ENCODE measurements at places on chromosomes 2 and 18. TPM values are rescaled to one million over a fixed set of nuclear protein-coding genes. Genes with fewer than 3 reads are reported as not detected.

GRCh38 chr2:142591420-142591819 is 286.0 kb upstream of the KYNU start:
- DNase-seq, result no peak

DNA sequence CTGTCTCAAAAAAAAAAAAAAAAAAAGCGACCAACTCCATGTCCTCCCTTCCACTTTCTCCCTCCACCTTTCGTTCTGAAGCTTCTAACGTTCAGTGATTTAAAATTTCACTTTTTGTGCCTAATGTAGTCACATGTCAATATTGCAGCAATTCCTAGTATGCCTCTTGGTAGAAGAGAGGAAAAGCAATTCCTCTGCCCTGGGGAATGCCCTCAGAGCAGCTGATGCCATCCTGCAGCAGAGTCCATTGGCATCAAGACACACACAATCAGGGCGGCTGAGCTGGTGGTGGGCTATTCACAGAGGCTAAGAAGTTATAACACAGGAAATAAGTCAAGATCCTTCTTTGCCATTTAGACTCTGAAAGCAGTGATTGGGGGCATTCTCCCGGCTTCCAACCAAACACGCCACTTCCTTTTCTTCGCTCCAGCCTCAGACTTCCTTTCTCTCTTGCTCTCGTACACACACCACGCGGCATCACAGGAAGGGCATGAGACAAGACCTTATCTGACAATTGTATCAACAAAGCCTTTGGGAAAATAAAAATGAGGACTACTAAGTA is 71.9 kb downstream of the MOGAT1 start:
- peak; percentile 27 for DNase-seq

DNA sequence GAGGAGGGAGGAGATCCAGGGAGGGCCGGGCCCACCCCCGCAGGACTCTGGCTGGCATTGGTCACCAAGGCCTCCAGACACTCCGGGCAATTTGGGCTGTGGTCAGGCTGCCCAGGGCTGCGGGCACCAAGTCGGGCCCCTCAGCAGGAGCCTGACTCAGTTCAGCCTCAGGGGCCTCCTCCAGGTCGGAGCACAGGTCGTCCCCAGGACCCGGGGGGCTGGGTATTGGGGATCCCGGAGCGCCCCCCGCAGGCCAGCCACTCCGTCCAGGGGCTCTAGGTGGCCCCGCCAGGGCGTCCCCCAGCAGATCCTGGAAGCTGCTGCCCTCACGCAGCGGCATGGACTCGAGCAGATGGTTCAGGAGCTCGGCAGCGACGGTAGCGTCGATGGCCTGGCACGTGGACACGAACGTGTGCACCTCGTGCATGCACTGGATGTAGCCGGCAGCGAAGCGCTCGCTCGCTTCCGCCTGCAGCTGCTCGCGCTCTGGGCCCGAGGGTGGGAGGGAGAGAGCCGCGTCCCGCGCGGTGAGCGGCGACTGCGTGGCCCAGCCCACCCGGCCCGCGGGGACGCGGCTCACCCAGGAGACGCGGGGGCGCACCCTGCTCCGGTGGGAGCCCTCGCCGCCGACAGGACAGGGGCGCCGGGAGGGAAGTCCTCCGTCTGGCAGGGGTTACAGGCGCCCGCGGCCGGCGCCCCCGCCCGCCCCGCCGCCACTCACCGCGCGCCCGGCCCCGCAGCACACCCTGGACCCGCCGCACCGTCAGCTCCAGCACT is 884 bp downstream of the HES6 start:
- DNase-seq, result peak; percentile 33

DNA sequence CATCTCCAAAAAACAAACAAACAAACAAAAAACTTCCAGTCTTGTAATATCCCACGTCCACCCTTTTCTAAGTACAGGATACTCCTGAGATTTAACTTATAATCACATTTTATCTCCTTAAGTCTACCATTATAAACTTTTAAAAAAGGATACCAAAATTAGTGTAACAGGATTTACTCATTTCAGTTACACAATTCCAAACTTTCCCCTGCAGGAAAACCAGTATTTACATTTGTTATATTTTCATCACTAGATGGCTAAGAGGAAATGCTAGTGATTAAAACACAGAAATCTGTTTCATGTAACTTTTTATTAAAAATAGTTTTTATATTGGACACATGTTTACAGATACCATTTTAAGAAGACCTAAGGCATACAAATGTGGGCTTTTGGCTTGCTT is 27.5 kb downstream of the CFAP36 start:
- no peak for DNase-seq

GRCh38 chr2:70140791-70141211 is 50.0 kb downstream of the C2orf42 start:
- no peak for DNase-seq

- no peak for DNase-seq
These were observed 60.6 kb upstream of the REV1 start for GRCh38 chr2:99550368-99550767.

GRCh38 chr18:3623769-3624545 is 174.0 kb downstream of the TGIF1 start:
- peak; percentile 87 for DNase-seq

- DNase-seq, result no peak
These were observed 4.3 kb downstream of the IGFBP2 start for GRCh38 chr2:216637472-216637871.

DNA sequence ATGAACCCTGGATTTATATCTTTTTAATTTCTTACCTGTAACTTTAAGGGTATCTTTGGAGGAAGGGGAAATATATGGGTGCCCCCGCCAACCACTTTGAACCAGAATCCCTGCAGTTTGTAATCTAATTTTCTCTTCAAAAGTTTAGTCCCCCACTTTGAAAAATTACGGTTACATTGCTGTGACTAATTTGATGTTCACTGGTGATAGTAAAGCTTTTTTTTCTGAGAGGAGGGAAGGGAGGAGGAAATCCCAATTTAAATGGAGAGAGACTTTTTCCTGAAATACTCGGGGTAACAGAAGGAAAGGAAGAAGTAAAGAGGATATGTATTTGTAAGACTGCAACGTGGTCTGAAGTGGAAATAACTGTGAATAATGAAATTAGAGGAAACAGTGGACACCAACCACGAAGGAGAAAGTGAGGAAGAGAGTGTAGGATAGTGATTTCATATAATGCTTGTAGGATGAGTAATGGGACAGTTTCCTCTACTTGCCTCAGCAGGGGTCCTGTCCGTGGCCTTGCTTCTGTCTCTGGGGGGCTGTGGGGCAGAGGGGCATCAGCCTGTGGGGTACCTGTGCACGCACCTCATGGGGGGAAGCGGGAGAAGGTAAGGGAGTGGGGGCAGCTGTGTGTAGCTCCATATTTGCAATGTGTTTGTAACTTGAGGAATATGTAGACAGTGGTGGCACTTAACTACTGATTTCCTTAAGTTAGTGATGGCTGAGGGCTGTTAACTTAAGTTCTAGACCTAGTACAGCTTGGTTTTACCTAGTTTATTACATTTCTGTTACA is 161.1 kb downstream of the LTBP1 start:
- DNase-seq, result no peak

DNA sequence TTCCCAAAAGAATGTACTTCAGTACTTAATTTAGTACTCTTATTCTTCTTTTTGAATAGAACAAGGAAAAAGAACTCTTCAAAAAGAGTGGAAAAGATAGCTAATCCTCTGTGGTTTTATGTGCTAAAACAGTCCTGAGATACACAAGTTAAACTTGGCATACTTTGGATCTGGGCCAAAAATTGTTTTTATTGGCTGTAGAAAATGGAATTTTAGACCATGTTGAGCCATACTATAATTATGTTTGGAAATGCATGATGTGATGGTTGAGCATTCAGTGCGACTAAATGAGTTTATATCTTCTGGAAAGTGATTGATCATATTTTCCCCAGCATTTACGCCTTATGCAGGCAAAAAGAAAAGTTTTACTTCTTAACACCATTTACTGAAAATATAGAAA is 18.0 kb upstream of the PDE1A start:
- no peak for DNase-seq

KCNG2 gene
- not detected for total RNA-seq

STAT4 gene
- 1.3 TPM for total RNA-seq

DAPL1 gene
- 151 TPM for total RNA-seq

SMAD2 gene
- 138 TPM for total RNA-seq

ZSWIM2 gene
- total RNA-seq, result not detected

FSHR gene
- total RNA-seq, result not detected
